RPMI7951 (cell line): ENCODE measurements at places on chromosomes 12 and 14.

GRCh38 chr12:10247436-10248058 is 34.9 kb downstream of the GABARAPL1 start:
- DNase-seq: no peak

- peak; percentile 34 for DNase-seq
Measured at GRCh38 chr12:19120795-19121194, 8.7 kb upstream of the PLEKHA5 start.

- no peak for DNase-seq
Measured at GRCh38 chr12:84502180-84502860, 410.3 kb downstream of the SLC6A15 start.

GRCh38 chr12:2301531-2302461 is 249.0 kb downstream of the CACNA1C start:
- DNase-seq: peak; percentile 89

- peak; percentile 51 for DNase-seq
Measured at GRCh38 chr12:39723831-39724230, 104.2 kb upstream of the ABCD2 start.

- peak; percentile 95 for DNase-seq
Measured at GRCh38 chr12:103560604-103561101, 26.4 kb upstream of the STAB2 start.

- peak; percentile 8 for DNase-seq
Measured at GRCh38 chr14:54003064-54003463, 46.4 kb upstream of the BMP4 start.

DNA sequence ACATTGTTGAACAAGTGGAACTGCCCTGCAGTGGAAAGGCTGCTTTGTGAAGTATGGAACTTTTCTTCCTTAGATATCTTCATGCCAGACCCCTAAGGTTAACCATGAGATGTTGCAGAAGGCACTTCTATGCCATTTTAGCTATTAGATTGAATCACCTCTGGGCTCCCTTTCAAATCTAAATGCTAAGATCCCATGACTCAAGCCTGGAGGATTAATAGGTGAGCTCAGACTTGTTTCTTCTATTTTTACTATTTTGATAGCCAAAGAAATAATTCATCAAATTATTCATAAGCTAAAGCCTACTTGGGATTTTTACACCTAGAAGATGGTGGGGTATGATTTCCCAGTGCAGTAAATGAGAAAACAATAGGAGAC is 64.3 kb downstream of the DAD1 start:
- DNase-seq: no peak
